Osteocyte (in vitro differentiated cells): ENCODE measurements at places on chromosomes 3 and 15. TPM values are rescaled to one million over a fixed set of nuclear protein-coding genes. Genes with fewer than 3 reads are reported as not detected.

GRCh38 chr3:99477650-99478049 is 160.7 kb upstream of the COL8A1 start:
- no peak overlapping the region for H3K27ac ChIP-seq
- H3K4me1 ChIP-seq = peaks cover 55% of the 10 kb centered on the region
- H3K27me3 ChIP-seq = no peaks in the 10 kb centered on the region
- peaks cover 18% of the 10 kb centered on the region for H3K36me3 ChIP-seq

- no peak overlapping the region for H3K4me3 ChIP-seq
- peak overlapping the region; percentile 70 for H3K27ac ChIP-seq
- peaks cover 62% of the 10 kb centered on the region for H3K4me1 ChIP-seq
- no peaks in the 10 kb centered on the region for H3K36me3 ChIP-seq
- no peak for DNase-seq
Observed at GRCh38 chr15:71279757-71280141, 164.5 kb downstream of the THSD4 start.

GRCh38 chr3:133849346-133849745 is 43.7 kb downstream of the SRPRB start:
- H3K4me1 ChIP-seq = peaks cover 6% of the 10 kb centered on the region
- no peak overlapping the region for H3K4me3 ChIP-seq
- no peaks in the 10 kb centered on the region for H3K36me3 ChIP-seq
- no peak overlapping the region for H3K27ac ChIP-seq
- DNase-seq = no peak
- peaks cover 2% of the 10 kb centered on the region for H3K27me3 ChIP-seq

DNA sequence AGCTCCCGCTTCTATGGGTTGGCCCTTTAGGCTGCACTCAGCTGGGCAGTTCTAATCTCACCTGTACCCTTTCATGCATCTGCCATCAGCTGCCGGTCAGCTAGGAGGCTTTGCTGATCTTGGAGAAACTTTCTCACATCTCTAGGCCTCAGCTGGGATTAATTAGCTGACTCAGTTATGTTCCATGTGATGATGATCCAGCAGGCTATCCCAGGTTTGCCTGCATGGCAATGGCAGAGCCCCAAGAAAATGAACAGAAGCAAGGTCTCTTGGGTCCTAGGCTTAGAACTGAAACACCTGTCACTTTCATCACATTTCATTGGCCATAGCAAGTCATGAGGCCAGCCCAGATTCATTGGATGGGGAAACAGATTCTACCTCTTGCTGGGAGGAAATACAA is 304.6 kb upstream of the TBC1D5 start:
- no peak overlapping the region for H3K4me3 ChIP-seq
- no peaks in the 10 kb centered on the region for H3K36me3 ChIP-seq
- H3K27me3 ChIP-seq = no peaks in the 10 kb centered on the region
- DNase-seq = no peak
- peaks cover 18% of the 10 kb centered on the region for H3K4me1 ChIP-seq

- no peak overlapping the region for H3K4me3 ChIP-seq
- H3K27me3 ChIP-seq = no peaks in the 10 kb centered on the region
- H3K27ac ChIP-seq = no peak overlapping the region
- peaks cover 3% of the 10 kb centered on the region for H3K36me3 ChIP-seq
- H3K4me1 ChIP-seq = no peaks in the 10 kb centered on the region
Observed at GRCh38 chr3:43417133-43417532, 130.8 kb downstream of the SNRK start.

Gene ACP3
- not detected in 2 replicates for total RNA-seq

DNA sequence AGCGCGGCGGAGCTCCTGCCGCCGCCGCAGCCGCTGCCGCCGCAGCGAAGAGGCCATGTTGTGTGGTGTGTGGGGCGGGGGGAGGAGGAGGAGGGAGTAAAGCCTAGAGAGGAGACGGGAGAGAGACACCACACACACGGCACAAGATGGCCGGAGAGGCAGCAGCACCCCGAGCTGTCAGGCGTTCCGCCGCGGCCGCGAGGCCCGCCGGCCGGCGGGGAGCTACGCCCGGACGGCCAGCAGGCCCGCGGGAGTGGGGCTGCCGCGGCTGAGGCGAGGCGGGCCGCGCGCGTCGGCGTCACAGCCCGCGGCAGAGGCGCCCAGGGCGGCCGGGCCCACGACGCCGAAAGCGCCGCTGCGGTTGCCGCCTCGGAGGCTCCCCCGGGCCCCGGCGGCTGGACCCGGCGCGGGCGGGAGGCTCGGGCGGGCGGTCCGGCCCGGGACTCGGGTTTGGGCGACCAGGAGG is 17.4 kb upstream of the CHD2 start:
- H3K4me1 ChIP-seq = peaks cover 36% of the 10 kb centered on the region
- H3K4me3 ChIP-seq = peak overlapping the region; percentile 87
- no peak for DNase-seq
- H3K27me3 ChIP-seq = no peaks in the 10 kb centered on the region
- H3K36me3 ChIP-seq = peaks cover 39% of the 10 kb centered on the region
- no peak overlapping the region for H3K27ac ChIP-seq
